PC-9 (cell line): ENCODE measurements at places on chromosomes 5 and 9.

GRCh38 chr9:111599092-111599954 lies at the start of gene PTGR1:
PTGR1 (minus strand) TSS chr9:111599647; CDS start chr9:111597422, 2,225 bp downstream.
- DNase-seq = peak; percentile 86

DNA sequence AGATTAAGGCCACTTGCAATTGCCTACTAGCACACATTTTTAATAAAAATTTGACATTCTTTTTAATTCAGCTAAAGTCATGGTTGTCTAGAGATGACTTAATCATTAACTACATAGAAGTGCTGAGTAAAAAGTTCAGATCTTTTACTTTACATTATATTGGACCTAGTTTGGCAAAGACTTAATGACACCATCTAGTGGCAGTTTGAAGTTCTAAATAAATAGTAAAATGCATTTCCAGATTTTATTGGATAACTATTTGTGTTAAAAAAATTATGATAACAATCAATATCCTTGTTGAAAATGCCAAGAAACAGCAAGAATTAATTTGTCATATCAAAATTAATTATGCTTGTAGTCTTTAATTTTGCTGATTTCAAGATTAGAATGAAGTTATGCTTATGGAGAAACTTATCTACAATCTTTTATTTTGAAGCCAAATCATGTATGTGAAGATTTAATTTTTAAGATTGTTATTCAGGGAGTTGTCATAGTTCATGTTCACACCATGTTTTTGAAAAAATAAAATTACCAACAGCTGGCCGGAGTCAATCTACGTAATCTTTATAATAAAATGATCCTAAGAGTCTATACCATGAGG lies 69.6 kb upstream of the PJA2 start:
- DNase-seq = no peak

DNA sequence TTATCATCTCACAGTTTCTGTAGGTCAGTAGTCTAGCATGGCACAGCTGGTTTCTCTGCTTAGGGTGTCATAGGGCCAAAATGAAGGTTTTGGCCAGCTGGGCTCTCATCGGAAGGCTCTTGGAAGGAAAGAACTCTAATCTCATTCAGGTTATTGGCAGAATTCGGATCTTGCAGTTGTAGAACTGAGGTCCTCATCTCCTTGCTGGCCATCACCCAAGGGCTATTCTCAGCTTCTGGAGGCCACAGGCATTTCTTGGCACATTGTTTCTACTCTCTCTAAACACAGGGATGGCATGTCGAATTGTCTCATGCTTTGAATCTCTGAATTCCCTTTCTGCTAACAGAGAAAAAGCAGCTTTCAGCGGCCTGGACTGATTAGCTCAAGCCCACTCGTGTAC lies 258.0 kb upstream of the SMARCA2 start:
- no peak for DNase-seq

- no peak for DNase-seq
These were observed 1571.2 kb upstream of the C9orf72 start for GRCh38 chr9:29144476-29144875.
